MCF 10A (cell line): ENCODE measurements at places on chromosomes 7 and 10. TPM values are rescaled to one million over a fixed set of nuclear protein-coding genes. Genes with fewer than 3 reads are reported as not detected.

DNA sequence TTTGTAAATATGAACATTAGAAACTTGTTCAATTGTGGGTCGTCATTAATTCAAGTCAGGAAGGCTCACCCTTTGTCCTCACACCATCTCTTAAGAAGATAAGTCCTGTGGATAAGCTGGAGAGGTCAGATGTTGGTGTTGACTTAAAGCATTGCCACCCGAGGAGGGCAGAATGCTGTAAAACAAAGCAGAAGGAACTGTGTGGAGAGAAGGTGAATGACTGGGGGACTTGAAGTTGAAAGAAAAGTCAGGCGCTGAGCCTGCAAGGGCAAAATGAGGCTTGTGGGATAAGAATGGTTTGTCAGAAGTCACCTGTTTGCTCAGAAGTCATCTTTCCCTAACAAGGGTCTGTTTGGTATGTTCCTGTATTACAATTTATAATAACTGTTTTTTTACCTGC, 9.1 kb downstream of the RPA3 start:
- no peak overlapping the region for H3K27ac ChIP-seq
- H3K27me3 ChIP-seq, result no peaks in the 10 kb centered on the region
- no peaks in the 10 kb centered on the region for H3K36me3 ChIP-seq
- H3K4me3 ChIP-seq, result no peak overlapping the region
- DNase-seq, result no peak
- peaks cover 15% of the 10 kb centered on the region for H3K4me1 ChIP-seq

DNA sequence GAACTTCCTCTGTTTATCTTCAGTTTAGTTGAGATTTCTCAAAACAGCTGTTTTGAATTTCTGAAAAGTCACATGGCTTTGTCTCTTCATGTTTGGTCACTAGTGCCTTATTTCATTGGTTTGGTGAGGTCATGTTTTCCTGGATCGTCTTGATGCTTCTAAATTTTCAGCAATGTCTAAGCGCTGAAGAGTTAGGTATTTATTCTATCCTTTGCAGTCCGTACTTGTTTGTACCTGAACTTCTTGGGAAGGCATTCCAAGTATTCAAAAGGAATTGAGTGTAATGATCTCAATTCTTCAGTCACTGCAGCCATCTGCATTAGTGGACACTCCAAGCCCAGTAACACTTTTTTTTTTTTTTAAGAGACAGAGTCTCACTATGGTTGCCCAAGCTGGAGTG, 67.7 kb downstream of the HERC4 start:
- peak overlapping the region; percentile 61 for H3K27ac ChIP-seq
- no peaks in the 10 kb centered on the region for H3K27me3 ChIP-seq
- DNase-seq, result no peak
- H3K4me3 ChIP-seq, result no peak overlapping the region

GRCh38 chr7:98305951-98306535, 24.6 kb downstream of the BRI3 start:
- no peak for DNase-seq
- no peaks in the 10 kb centered on the region for H3K27me3 ChIP-seq
- H3K4me3 ChIP-seq, result no peak overlapping the region
- peak overlapping the region; percentile 83 for H3K27ac ChIP-seq

- no peak overlapping the region for H3K27ac ChIP-seq
- peaks cover 11% of the 10 kb centered on the region for H3K4me1 ChIP-seq
- no peak overlapping the region for H3K4me3 ChIP-seq
- no peak for DNase-seq
Observed at GRCh38 chr10:63209705-63210104, 76.6 kb downstream of the NRBF2 start.

GRCh38 chr10:1212571-1213141, 156.5 kb downstream of the WDR37 start:
- no peak overlapping the region for H3K4me3 ChIP-seq
- H3K27ac ChIP-seq, result no peak overlapping the region
- H3K4me1 ChIP-seq, result no peaks in the 10 kb centered on the region

DNA sequence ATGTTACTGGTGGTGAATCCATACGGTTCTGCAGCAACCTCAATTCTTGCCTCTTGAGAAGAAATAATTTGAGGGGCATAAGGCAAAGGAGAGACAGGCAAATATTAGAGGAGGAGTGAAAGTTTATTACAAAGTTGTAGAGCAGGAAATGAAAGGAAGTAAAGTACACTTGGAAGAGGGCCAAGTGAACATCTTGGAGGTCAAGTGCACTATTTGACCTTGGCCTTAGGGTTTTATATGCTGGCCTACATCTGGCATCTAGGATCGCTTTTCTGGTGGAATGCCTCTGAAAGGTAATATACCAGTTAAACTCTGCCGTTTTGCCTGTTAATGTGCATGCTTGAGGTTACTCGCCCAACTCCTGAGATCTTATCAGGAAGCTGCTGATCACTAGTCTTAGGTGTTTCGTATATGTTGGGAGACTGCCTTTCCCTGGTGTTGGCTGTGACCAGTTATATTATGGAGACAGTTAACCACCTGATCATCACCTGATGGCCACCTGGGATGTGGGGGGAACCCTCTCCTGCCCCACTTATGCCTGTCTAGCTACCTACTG, 66.1 kb upstream of the CYP2C18 start:
- no peak overlapping the region for H3K27ac ChIP-seq
- H3K27me3 ChIP-seq, result no peaks in the 10 kb centered on the region
- no peak for DNase-seq

DNA sequence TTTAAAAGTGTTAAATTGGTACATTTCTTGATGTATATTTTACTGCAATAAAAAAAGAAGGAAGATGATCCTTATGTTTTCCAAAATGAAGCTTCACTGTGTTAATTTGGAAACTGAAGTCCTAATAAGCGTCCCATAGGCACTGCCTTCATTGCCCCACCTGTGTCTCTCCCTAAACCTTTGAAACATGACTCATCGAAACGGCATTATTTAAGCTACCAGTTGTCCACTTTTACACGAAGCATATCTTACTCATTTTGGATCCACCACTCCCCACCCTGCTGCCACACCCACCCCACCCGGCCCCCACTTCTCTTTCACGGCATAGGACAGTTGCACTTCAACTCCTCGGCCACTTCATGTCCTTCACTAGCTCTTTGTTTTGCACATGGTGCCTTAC, 85.5 kb downstream of the KIAA1549 start:
- peak; percentile 47 for DNase-seq
- H3K27ac ChIP-seq, result no peak overlapping the region
- H3K36me3 ChIP-seq, result peaks cover 10% of the 10 kb centered on the region
- no peak overlapping the region for H3K4me3 ChIP-seq

DNA sequence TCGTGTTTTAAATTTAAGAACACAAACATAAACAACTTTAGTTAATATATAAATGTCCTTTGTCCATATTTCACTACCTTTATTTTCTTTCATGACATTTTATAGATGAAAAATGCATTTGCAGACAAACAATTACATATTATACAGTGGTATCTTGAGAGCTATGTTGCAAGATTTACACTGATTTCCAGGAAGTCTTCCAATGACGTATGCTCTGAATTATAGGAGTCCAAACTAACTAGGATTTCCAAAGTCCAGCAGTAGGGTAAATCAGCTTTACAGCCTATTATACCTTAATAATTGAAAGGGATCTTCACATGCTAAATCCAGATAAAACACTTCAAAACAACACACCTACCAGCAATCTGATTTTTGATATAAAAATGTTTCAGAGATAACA, 69.4 kb downstream of the HYCC1 start:
- H3K27me3 ChIP-seq, result no peaks in the 10 kb centered on the region
- H3K4me3 ChIP-seq, result no peak overlapping the region
- no peak for DNase-seq
- H3K4me1 ChIP-seq, result no peaks in the 10 kb centered on the region
- H3K36me3 ChIP-seq, result peaks cover 13% of the 10 kb centered on the region
- no peak overlapping the region for H3K27ac ChIP-seq

DNA sequence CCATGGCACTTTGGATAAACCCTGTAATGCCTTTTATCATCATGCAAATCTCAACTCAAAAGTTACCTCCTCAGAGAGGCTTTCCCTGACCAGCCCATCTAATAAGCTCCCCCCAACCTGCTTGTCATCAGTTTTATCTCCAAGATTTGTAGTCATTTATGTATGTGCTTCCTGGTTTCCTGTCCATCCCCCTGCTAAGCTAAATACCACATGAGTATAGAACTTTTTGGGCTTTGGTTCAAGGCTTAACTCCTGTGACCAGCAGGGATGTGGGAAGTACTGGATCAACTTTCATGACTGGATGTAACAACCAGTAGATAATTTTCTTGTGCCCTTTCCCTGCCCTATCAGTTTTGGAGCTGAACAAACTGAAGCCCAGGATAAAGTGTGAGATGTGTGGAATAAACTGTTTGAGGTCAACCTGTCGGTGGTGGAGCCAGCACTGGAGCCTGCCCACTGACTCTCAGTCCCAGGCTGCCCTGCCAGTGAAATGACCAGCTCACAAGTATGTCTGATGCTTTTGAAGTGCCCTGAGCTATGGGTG, 148.6 kb downstream of the CYP26A1 start:
- no peak overlapping the region for H3K4me3 ChIP-seq
- no peak for DNase-seq
- no peaks in the 10 kb centered on the region for H3K27me3 ChIP-seq
- no peaks in the 10 kb centered on the region for H3K36me3 ChIP-seq
- no peaks in the 10 kb centered on the region for H3K4me1 ChIP-seq
- no peak overlapping the region for H3K27ac ChIP-seq

DNA sequence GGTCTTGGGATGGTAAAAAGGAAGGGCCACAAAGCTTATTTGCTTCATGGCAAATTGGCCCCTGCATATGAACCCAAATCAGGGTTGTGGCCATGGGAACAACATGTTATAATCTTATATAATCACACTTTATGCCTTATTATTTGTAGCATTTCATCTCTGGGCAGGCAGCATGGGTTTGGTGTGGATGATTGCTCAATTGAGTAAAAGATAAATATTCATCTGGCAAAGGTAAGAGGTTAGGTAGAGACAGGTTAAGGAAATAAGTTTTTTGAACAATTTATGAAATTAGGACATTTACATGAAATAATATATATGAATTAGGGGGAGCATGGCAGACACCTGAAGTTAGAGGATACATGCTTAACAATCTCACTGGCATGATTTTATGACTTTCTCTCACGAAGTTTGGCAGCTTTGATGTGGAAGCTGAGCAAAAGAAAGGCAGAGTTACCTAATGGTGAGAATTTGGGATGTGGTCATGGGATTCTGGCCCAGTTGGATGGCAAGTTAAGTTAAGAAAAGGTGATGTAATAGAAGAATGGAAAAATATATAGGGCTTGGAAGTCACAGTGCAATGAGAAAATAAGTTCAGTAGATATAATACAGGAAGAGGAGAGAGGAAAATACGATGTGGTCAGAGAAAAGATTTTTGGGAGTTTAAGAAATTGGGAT, 88.1 kb upstream of the FAM3C start:
- no peaks in the 10 kb centered on the region for H3K36me3 ChIP-seq
- H3K27ac ChIP-seq, result no peak overlapping the region
- peaks cover 19% of the 10 kb centered on the region for H3K4me1 ChIP-seq
- no peaks in the 10 kb centered on the region for H3K27me3 ChIP-seq
- DNase-seq, result no peak

- H3K4me3 ChIP-seq, result no peak within 1 kb of the TSS
- H3K36me3 ChIP-seq, result no peaks in the 10 kb centered on the region
- no peak for DNase-seq
- H3K4me1 ChIP-seq, result peaks cover 5% of the 10 kb centered on the region
- no peak within 1 kb of the TSS for H3K27ac ChIP-seq
- H3K27me3 ChIP-seq, result peaks cover 21% of the 10 kb centered on the region
Observed at GRCh38 chr7:139829025-139829774, at the start of gene TBXAS1. Gene TBXAS1 (plus strand): TSS chr7:139829264. CDS start chr7:139829391, 127 bp downstream.

DNA sequence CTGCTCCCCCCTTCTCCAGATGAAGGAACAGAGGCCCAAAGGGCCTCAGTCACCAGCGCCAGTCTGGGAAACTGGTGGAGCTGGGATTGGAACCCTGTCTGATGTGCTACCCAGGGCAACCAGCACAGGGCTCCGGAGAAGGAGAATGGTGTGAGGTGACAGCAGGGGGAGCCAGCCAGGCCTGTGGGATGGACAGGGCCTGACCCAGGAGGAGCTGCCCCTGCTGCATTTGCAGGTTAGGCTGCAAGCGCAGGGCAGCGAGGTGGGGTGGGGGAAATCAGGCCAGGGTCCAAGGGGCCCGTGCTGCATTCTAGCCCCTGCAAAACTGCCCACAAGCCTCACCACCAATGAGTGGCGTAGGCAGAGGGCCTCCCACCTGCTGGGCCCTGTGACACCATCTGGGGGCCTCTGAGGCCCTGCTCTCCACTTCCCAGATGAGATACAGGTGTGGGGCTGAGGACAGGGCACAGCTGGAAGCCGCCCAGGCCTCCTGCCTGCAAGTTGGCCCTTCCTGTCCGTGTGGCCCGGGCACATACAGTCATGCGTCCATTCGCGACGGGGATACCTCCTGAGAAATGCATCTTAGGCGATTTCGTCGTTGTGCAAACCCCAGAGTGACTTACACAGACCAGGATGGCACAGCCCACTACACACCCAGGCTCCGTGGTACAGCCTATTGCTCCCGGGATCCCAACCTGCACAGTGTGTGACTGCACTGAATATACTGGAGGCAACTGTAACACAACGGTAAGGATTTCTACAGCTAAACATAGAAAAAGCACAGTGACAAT, 45.3 kb downstream of the RASGEF1A start:
- peaks cover 15% of the 10 kb centered on the region for H3K27me3 ChIP-seq
- H3K4me1 ChIP-seq, result peaks cover 6% of the 10 kb centered on the region
- no peak overlapping the region for H3K4me3 ChIP-seq
- no peak overlapping the region for H3K27ac ChIP-seq
- no peaks in the 10 kb centered on the region for H3K36me3 ChIP-seq

DNA sequence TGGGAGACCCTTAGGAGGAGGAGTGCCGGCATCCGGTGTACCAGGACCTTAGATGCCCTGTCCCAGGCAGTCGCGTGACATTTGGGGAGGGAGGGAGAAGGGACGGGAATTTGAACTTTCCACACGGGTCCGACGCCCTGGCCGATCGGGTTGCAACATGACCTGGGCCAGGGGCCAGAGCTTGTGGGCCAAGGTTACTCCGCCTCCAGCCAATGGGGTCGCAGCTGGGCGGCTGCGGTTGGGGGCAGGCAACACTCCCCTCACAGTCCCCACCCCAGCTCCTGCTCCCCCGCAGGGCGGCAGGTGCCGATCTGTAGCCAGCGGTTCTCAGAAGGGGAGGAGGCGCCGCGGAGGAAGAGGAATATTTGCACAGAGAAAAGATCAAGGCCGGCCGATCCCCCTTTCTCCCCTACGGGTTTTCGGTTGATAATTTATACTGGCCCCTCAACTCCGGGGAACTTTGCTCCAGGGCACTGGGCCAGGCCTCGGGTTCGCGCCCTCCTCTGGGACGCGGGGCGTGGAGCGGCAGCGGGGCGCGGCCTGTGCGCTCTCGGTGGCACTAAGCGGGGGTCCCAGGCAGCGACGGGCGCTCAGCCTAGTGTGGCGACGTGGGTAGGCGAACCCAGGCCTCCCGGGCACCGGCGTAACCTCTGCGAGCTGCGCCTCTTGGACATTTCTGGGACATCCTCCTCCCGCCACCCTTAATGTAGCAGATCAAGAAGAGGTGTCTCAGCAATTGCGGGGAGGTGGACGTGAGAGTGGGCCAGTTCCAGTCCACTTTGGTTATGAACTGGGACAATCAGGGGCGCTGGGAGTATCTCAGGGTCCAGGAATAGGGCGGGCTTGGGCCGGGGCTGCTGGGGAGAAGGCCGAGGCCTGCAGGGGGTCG, 1.2 kb downstream of the MLXIPL start:
- no peak overlapping the region for H3K27ac ChIP-seq
- peaks cover 16% of the 10 kb centered on the region for H3K36me3 ChIP-seq
- H3K4me1 ChIP-seq, result no peaks in the 10 kb centered on the region
- H3K27me3 ChIP-seq, result no peaks in the 10 kb centered on the region

Gene MYOZ1
- not detected in 2 replicates for total RNA-seq

Gene ADCYAP1R1
- total RNA-seq, result not detected in 2 replicates

Gene AVPI1
- 276 and 305 TPM in 2 replicates for total RNA-seq

Gene SPAG6
- not detected in 2 replicates for total RNA-seq

Gene CPEB3
- total RNA-seq, result 2.8 and 4.2 TPM in 2 replicates

Gene IFIT1
- 0.17 and 0.26 TPM in 2 replicates for total RNA-seq
